ENCODE measurements at places on chromosomes 16 and 17. TPM values are rescaled to one million over a fixed set of nuclear protein-coding genes. Genes with fewer than 3 reads are reported as not detected.

- no peaks in the 10 kb centered on the region for H3K4me1 ChIP-seq
- H3K36me3 ChIP-seq: no peaks in the 10 kb centered on the region
- H3K27ac ChIP-seq: no peak overlapping the region
- peaks cover 46% of the 10 kb centered on the region for H3K27me3 ChIP-seq
Observed at GRCh38 chr17:8048236-8048635, 9.4 kb downstream of the ALOX15B start.

Gene SGCA
- total RNA-seq: not detected

Gene CCL15
- 2.0 TPM for total RNA-seq

DNA sequence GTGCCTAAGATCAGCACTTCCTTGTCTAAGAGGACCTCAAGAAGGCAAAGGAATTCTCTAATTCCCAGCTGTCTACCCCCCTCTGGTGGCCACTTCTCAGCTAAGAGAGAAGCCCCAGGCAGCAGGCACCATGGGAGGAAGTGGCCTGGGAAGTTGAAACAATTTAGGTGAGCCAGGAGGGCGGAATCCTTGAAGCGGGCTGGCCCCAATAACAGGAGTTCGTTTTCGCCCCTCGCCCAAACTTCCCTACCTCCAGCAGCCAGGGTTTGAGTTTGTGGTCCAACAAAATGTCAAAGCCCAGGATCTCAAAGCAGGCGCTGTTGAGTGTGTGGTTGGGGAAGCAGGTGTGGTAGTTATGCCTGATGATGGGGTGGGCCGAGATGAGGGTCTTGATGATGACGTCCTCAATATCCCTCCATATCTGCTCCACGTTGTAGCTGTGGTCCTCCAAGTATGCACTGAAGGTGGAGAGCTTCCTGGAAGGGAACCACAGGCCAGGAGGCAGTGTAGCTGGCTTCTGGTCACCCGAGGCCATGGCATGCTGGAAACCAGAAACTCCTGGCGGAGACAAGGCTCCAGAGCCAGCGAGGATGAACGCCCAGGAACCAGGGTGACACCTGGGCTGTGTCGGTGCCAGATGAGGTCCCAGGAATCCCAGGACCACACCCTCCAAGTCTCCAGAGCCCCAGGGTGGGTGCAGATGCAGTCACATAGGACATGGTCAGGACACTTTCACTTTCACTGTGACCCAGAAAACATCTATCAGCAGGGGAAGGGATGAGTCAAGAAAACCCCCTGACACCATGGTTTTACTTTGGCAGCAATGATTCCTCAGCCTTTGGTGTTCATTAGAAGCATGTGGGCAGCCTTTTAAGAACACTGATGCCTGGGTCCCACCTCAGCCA is 25.6 kb downstream of the TTLL6 start:
- DNase-seq: no peak
- no peaks in the 10 kb centered on the region for H3K36me3 ChIP-seq
- no peak overlapping the region for H3K27ac ChIP-seq

- no peak for DNase-seq
- H3K4me3 ChIP-seq: no peak overlapping the region
- no peaks in the 10 kb centered on the region for H3K4me1 ChIP-seq
- no peaks in the 10 kb centered on the region for H3K36me3 ChIP-seq
- no peak overlapping the region for H3K27ac ChIP-seq
Observed at GRCh38 chr16:27972500-27972899, 91.0 kb downstream of the GSG1L start.

DNA sequence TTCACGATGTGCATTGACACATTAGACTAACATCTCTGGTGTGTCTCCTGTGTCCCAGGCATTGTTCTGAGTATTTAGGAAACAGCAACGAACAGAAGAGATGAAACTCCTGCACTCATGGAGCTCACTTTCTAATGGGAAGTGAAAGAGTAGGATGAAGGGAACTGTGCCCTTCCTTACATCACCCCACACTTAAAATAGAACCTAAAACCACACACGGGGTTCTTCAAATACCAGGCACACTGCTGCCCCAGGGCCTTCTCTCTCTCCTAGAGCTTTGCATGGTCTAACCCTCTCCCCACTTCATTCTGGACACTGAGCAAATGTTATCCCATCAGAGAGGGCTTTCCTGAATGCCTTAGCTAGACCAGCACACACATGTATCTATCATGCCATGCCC is 33.7 kb downstream of the TRIM25 start:
- peaks cover 2% of the 10 kb centered on the region for H3K4me1 ChIP-seq
- H3K4me3 ChIP-seq: no peak overlapping the region
- H3K36me3 ChIP-seq: peaks cover 1% of the 10 kb centered on the region
- no peak for DNase-seq
- H3K27ac ChIP-seq: no peak overlapping the region
- peaks cover 3% of the 10 kb centered on the region for H3K27me3 ChIP-seq

- no peaks in the 10 kb centered on the region for H3K27me3 ChIP-seq
- H3K27ac ChIP-seq: no peak overlapping the region
- peaks cover 11% of the 10 kb centered on the region for H3K4me1 ChIP-seq
- H3K4me3 ChIP-seq: no peak overlapping the region
Observed at GRCh38 chr17:82595893-82596292, 52.4 kb downstream of the WDR45B start.

Gene NGFR
- total RNA-seq: 41.3 TPM

DNA sequence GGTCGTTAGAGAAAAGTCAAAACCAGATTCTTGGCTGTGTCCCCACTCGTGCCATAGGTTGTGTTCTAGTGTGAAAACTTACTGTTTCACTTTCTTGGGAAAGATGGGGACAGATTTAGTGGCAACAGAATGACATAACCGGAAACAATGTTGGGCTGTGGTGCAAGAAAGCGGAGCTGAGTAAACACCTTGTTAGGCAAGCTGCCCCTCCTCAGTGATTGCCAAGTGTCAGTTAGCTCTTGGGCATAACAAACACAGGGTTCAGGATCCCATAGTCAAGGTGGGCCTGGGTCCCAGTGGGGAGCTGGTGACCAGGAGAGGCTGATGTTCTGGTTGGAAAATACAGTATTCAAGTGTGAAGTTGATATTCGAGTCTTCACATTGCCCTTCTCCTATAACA is 15.4 kb downstream of the UBN1 start:
- H3K4me3 ChIP-seq: no peak overlapping the region
- peaks cover 13% of the 10 kb centered on the region for H3K4me1 ChIP-seq
- no peak for DNase-seq
- H3K27ac ChIP-seq: no peak overlapping the region

DNA sequence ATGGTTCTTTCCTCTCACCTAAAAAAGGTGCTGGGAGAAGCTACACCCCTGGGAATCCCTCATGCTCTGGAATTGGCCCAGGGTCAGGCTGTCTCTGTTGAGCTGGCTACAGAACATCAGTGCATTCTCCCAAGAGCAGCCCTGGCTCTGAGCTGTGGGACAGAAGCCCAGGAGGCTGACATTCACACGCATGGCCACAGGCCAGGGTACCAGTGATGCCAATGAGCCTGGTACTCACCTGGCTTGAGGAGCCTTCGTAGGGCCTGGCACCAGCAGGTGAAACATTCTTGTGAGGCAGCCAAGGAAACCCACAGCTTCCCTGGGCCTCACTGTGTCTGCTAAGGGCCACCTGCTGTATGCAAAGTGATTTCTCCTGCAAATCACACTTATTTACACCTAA is 121.7 kb upstream of the CCL2 start:
- peaks cover 4% of the 10 kb centered on the region for H3K27me3 ChIP-seq
- no peaks in the 10 kb centered on the region for H3K36me3 ChIP-seq
- peaks cover 6% of the 10 kb centered on the region for H3K4me1 ChIP-seq
- no peak overlapping the region for H3K4me3 ChIP-seq
- no peak overlapping the region for H3K27ac ChIP-seq

All from type B pancreatic cell (in vitro differentiated cells).